ENCODE measurements at places on chromosomes 5 and 9. TPM values are rescaled to one million over a fixed set of nuclear protein-coding genes. Genes with fewer than 3 reads are reported as not detected.

Gene C5orf52
- not detected for total RNA-seq

DNA sequence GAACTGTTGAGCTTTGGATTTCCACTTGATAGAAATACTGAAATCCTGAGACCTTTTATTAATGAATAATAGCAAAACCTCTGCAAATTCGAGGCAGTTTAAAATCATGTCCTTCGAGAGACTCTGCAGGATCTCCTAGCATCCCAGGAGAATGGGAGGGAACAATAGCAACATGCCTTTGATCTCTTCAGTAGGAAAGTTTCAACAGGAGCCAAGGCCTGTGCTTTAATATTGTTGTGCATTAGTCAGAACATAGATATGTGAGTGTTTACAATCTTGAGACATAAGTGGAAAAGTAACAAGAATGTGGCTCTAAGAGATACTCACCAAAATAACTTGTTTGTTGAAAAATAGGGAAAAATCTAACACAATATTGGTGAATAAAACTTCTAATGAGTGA is 83.3 kb upstream of the LHFPL2 start:
- DNase-seq, result peak; percentile 23

GRCh38 chr5:82387001-82387818 is 109.1 kb upstream of the RPS23 start:
- no peak for DNase-seq

DNA sequence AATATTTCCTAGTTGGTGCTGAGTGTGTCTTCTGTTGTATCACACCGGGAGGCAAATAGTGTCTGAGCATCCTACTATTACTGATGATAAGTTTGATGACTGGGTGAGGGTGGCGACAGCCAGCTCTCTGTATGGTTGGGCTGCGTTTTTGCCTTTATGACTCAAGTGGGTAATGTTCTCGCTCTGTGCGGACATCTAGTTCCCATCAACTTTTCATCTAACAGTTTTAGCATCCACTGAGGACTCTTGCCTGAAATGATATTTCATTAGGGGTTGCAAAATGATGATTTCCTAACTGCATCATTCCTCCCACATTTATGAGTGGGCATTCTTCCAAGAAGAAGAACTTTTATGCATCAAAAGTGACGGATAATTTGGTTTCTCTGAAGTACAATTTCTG is 26.5 kb downstream of the HMCN2 start:
- DNase-seq, result no peak

DNA sequence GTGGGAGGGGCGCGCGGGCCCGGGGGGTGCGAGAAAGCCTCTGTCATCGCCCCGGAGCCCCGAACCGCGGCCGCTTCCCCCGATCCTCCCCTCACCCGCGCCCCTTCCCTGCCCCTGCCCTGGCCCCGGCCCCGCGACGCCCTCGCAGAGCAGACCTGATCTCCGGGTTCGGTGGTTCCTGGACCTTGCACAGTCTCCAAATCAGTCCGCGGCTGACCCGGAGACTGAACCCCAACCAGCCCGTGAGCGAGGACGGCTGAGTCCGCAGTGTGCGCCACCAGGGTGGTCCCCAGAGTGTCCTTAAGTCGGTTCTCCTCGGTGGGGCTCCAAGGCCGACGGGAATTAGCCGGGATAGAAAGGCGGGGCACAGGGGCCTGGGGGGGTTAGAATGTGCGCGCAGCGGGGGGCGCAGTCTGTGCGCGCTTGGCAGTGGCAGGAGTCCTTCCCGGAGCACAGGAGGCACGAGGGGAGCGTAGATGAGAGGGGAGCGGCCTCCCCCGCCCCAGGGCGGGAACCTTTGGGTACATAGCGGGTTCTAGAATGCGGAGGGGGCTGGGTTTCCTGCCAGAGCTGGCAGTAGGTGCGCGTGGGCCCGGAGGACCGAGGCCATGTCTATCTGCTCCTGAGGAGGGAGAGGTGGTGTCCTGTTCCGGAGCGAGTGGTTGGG is 779 bp downstream of the PKN3 start:
- no peak for DNase-seq

DNA sequence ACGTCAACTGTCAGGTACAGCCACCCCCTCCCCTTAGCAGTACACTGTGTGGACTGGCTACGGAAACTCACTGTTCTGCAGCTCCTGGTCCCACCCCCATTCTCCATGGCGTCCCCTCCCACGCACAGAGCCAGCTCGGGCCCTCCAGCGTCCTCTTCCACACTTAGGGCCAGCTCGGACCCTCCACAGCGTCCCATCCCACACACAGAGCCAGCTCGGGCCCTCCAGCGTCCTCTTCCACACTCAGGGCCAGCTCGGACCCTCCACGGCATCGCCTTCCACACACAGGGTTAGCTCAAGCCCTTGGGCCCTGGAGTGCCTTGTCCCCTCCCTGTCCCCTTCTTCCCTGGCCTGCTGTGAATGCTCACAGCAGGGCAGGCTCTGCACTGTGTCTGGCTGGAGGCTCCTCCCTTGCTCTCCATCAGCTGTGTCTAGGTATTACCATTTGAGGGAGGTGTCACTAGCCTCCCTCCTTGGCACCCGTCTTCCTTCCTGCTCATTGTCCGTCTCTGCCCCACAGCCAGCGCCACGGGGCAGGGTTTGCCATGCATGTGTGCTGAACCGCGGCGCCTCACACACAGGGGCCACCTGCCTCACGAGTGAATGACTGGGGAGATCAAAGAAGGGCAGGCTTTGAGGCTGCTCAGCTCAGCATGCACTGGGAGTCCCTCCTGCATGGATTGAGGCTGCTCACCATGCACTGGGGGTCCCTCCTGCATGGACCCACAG is 78.5 kb upstream of the CACNA1B start:
- no peak for DNase-seq

DNA sequence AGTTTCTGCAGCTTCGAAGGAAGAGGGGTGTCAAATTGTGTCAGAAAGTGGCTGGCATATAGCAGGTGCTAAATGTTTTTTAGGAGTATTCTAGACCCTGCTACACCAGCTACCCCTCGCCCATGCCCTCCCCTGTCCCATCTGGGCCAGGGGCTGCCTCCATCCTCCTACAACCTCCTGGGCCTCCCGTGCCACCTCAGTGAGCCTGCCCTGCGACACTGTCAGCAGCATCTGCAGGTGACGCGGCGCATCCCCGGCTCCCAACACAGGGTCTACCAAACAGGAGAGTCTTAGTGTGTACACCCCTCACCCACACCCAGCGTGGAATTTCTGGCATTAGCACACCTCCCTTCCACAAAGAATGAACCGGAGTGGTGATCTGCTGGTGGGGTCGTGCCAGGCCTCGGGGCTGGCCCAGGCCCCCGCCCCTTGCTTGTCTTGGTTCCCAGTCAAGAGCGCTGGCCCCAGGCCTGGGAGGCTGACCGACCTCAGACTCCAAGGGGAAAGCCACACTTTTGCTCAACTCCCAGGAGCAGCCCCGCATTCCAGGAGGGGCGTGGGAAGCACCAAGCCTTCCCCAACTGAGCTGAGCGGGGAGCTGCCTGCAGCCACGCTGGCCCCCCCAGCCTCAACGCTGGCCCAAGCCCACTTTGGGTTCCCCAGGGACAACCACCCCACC is 55.2 kb downstream of the NEURL1B start:
- DNase-seq, result no peak

GRCh38 chr9:111107141-111107540 is 68.9 kb upstream of the LPAR1 start:
- DNase-seq, result no peak

Measured in foreskin keratinocyte (primary cell).